ENCODE measurements at places on chromosomes 3 and 15.

DNA sequence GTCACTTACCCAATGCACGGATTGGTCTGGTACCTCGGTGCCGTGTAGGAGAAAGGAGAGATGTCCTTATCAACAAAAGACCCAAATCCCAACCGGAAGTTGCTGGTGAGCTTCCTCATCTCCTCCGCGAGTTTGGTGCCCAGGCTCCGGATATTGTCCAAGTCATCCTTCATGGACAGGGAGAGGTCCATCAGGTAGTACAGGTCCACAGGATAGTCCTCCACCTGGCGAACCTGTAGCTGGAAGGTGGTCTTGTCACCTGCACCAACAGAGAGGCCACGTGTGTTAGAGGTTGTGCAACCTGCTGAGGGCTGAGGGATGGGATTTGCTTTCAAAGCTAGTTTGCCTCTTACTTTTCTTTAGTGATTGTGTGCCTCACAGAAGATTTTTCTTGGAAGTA, 38.9 kb downstream of the ITGB5 start:
- no peak for DNase-seq

DNA sequence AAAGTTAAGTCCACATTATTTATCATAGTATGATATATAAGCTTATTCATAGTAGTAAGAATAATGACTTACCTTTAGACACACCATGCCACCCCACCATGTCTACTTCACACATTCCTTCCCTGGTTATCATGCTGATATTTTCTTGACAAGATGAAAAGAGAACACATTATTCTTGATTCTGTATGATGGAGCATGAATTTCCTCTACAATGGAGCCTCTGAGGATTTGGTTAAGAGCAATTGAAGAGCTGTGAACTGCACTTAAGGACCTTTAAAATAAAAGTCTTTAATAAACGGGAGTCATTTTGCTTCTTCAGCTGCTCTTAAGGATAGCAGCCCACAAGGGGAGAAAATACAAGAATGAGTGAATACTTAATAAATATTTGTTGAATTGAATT, 226.7 kb downstream of the CADM2 start:
- DNase-seq: no peak

DNA sequence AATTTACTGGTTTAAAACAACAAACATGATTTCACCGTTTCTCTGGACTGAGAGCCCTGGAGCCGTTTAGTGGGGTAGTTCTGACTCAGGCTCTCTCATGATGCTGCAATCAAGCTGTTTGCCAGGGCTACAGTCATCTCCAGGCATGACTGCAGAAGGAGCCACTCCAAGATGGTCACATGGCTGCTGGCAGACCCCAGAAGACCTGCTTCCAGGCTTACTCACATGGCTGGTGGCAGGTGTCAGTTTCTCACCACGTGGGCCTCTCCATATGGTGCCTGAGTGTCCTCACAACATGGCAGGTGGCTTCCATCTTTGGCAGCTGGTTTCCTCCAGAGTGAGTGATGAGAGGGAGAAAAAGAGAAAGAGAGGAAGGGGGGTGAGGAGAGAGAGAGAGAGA, 378.3 kb upstream of the RGMA start:
- DNase-seq: peak; percentile 63

DNA sequence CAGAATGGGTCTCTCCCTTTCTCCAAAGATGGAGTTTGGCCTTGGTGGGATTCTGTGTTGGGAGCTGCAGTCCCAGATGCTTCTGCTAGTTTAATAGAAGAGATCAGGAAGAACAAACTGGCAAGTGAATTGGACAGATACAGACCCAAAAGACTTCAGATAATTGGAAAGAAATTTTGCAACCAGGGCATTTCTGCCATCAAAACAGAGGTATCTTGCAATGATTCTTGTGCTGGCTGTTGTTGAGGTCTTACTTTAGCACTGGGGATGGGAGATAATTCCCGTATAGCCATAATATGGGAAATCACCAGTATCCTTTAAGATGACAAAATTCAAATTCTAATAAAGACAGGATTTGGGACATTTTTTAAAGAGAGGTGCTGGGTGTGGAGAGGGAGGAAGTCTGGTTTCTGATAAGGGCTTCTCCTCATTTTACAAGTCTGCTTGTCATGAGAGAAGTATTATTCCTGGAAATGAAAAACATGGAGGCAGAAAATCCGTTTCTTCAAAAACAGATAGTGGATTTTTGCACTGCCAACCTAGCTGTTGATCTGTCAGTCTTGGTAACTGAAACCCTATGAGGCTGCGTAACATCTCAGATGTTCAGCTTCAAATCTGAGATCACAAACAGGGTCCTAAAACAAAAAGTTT, 40.1 kb downstream of the FNDC3B start:
- no peak for DNase-seq

- DNase-seq: peak; percentile 70
Observed at GRCh38 chr3:171101982-171102641, 75.6 kb upstream of the SLC2A2 start.

- DNase-seq: no peak
Observed at GRCh38 chr3:20574746-20575145, 388.7 kb upstream of the SGO1 start.

DNA sequence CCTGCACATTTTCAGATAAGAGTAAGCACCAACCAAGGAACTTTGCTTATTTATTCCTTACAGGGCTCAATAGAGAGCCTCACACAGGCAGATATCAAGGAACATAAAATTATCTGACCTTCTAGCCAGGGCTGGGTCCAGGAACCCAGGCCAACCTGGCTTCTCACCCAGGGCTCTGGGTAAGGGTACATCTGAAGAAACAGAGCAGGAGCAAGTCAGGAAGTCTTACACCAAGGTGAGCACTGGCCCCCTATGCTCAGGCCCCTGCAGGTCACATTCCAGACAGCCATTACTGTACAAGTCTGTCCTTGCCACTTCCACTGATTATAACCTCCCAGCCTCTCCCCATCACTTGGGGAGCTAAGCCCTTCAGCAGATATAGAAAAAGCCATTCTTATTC, 19.1 kb downstream of the TF start:
- no peak for DNase-seq

GRCh38 chr3:31439890-31440750, 92.6 kb upstream of the STT3B start:
- no peak for DNase-seq

- DNase-seq: no peak
Observed at GRCh38 chr15:98501192-98501591, 147.1 kb upstream of the IGF1R start.
